ENCODE measurements at places on chromosomes 1 and 21. TPM values are rescaled to one million over a fixed set of nuclear protein-coding genes. Genes with fewer than 3 reads are reported as not detected.

DNA sequence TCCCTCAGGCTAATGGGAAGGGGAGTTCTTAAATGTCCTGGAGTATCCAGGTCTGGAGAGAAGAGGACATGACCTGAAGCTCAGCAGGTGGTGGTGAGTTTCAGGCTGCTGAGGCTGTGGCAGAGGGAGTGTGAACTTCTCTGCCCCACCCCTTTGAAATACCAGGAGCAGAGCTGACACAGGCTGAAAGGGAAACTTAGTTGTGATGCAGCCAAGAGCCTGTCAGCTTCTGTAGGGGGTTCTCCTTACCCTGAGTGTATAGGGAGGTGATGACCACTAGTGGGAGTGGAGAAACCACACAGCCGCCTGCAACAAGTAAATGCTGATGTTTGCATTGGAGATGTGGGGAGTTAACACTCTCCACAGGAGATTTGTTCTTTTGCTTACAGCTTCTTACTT lies 152.3 kb downstream of the FCRL5 start:
- H3K4me3 ChIP-seq = no peak overlapping the region
- no peaks in the 10 kb centered on the region for H3K4me1 ChIP-seq
- no peak overlapping the region for H3K27ac ChIP-seq
- peak; percentile 38 for DNase-seq
- no peaks in the 10 kb centered on the region for H3K36me3 ChIP-seq

DNA sequence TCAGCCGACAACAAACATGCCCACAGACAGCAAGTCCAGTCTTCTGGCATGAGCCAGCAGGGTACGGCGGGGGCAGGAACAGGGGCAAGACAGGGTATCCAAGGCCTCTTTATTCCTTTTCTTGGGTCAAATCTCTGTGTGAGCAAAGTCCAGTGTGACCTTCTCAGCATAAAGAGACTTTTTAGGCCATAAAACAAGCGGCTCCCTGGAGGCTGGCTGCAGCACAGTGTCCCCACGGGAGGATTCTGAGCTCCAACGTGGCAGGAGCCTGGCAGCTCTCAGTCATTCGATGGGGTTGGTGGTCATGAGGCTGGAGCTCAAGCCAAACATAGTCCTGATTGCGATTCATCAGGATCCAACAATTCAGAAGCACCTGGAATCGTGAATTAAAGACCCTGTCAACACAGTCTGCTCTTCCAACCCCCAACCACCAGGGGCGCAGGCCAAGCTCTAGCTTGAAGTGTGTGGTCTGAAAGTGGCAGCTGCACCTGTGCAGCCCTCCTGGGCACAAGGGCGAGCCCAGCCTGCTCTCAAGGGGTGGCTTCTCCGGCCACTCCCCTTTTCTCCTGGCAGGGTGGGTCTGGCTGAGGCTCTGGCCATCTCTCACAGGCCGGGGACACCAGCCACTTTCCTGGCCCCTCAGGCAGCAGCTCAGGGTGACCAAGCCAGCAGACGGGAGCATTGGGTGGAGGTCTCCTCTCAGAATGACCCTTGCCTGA lies 62.1 kb downstream of the SLC66A1 start:
- DNase-seq = no peak
- H3K4me1 ChIP-seq = peaks cover 36% of the 10 kb centered on the region
- H3K36me3 ChIP-seq = peaks cover 27% of the 10 kb centered on the region
- no peaks in the 10 kb centered on the region for H3K27me3 ChIP-seq

DNA sequence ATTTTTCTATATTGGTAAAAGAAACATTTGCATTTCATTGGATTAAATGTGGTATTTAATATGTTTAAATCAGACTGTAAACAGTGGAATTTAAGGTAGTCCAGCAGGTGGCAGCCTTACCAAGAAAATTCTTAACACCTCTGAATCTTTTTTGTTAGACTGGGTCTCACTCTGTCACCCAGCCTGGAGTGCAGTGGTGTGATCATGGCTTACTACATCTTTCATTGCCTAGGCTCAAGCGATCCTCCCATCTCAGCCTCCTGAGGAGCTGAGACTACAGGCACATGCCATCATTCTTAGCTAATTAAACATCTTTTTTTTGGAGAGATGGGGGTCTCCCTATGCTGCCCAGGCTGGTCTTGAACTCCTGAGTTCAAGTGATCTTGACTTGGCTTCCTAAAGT lies 98.8 kb downstream of the RABGAP1L start:
- peak; percentile 59 for DNase-seq
- H3K4me1 ChIP-seq = no peaks in the 10 kb centered on the region
- H3K36me3 ChIP-seq = peaks cover 8% of the 10 kb centered on the region
- H3K27me3 ChIP-seq = no peaks in the 10 kb centered on the region
- H3K4me3 ChIP-seq = no peak overlapping the region

- no peak overlapping the region for H3K27ac ChIP-seq
- DNase-seq = no peak
- H3K36me3 ChIP-seq = no peaks in the 10 kb centered on the region
- no peaks in the 10 kb centered on the region for H3K27me3 ChIP-seq
- H3K4me1 ChIP-seq = peaks cover 11% of the 10 kb centered on the region
These were observed 115.9 kb upstream of the JUN start for GRCh38 chr1:58899587-58900271.

DISP1 gene
- total RNA-seq = 1.8 TPM

GUCA2A gene
- total RNA-seq = not detected

DNA sequence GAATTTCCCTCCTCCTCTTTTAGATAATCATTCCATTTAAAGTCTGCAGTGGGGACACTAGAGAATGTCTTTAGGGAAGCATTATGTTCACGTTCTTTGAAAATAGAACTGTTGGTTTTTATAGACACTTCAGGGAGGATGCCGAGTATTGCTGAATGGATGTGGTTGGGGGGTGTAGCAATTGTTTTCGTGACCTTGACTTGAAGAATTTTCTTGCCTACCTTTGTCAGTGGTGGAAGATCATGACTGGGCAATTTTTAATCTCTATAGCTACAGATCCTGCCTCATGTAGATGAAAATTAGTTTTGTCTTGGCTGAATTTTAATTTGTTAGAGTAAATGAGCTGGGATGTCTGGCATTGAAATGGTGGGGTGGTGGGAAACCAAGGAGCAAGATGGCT lies 3.8 kb downstream of the SMG7 start:
- no peak overlapping the region for H3K4me3 ChIP-seq
- no peak for DNase-seq
- H3K36me3 ChIP-seq = peaks cover 15% of the 10 kb centered on the region

ZMYND12 gene
- total RNA-seq = 1.4 TPM

- peaks cover 59% of the 10 kb centered on the region for H3K27me3 ChIP-seq
- peaks cover 8% of the 10 kb centered on the region for H3K4me1 ChIP-seq
- no peak overlapping the region for H3K27ac ChIP-seq
These were observed 2.8 kb upstream of the CD1D start for GRCh38 chr1:158177700-158178450.

DNA sequence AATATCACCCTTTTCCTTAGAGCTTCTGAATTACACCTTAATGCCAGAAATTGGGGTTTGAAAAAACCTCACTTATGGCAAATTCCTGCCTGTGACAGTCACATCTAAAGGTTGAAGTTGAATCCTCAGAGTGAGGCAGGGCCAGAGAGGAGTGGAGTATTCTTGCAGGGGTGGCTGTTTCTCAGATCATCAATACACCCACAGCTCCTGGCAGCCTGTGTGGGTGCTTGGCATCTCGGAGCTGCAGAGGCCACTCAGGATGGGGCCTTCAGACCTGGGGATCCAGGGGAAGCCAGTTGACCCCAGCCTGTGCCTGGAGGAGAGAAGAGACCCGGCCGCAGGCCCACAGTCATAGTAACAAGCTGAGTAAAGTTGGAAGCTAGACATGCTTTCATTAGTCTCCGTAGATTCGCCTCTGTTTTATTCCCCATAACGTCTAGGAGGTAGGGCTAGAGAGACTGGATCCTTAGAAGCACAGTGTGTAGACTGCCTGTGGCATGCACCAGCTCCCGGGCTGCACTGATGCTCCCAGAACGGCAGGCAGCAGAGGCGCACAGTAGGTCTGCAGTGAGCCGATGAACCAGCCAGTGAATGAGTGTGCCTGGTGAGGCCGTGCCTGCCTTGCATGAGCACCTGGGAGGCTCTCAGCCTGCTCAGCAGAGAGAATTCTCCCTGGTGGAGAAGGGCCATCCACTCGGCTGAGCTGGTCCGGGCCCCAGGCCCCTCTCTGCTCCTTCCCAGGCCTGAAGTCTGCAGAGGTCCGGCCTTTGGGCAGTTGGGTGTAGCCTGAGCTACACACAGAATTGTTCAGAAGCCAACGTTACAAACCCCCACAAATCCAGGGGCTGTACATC lies 42.9 kb downstream of the TFF3 start:
- H3K27me3 ChIP-seq = no peaks in the 10 kb centered on the region
- no peak overlapping the region for H3K27ac ChIP-seq
- no peak overlapping the region for H3K4me3 ChIP-seq
- no peak for DNase-seq
- peaks cover 18% of the 10 kb centered on the region for H3K4me1 ChIP-seq
- peaks cover 1% of the 10 kb centered on the region for H3K36me3 ChIP-seq

CFHR5 gene
- not detected for total RNA-seq

PLA2G2F gene
- not detected for total RNA-seq
